ENCODE measurements at places on chromosomes 6 and 20.

DNA sequence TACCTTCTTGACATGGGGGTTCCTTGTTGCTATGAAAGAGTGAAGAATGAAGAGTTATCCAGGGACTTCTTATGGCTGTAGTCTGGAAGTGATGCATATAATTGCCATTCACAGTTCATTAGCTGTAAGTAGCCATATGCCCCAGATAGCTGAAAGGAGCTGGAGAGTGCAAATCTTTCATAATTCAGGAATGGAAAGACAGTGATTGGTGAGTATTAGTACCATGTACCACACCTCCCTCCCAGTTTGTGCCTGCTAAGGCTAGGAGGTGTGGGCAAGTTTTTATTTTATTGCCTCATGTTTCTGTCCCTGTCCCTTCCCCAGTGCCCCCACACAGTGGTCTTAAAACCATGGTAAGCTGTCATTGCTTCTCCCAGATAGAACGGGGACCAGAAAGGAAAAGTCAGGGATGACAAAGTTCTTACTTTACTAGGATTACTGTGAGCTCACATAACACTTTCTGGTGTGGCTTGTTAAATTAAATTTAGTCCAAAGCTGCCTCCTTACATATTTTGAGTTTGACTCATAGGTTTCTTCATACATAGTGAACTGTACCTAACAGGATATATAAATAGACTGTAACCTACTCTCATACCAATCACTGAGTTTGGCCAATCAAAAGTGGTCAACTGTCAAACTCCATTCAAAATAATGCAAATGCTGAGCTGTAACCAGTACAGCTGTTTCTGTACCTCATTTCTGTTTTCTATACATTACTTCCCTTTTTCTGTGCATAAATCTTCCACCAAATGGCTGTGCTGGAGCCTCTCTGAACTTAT, 119.4 kb downstream of the RFPL4B start:
- DNase-seq, result peak; percentile 11

DNA sequence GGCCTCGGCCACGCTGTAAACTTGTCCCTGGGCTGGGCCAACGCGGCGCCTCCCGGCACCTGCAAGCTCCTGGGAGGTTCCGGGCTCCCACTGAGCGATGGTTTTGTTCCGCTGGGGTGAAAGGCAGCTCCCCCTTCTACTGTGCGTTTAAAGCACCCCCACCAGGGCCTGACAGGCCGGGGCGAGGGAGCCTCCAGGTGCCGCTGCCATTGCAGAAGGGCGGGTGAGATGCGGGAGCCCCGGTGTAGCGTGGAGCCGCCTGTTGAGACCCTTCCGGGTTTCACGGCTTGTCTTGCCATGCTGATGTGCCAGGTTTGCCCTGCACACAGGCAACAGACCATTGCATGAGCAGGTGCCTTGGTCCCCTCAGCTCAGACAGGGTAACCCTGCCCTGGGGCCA, 2.9 kb downstream of the COL20A1 start:
- no peak for DNase-seq

DNA sequence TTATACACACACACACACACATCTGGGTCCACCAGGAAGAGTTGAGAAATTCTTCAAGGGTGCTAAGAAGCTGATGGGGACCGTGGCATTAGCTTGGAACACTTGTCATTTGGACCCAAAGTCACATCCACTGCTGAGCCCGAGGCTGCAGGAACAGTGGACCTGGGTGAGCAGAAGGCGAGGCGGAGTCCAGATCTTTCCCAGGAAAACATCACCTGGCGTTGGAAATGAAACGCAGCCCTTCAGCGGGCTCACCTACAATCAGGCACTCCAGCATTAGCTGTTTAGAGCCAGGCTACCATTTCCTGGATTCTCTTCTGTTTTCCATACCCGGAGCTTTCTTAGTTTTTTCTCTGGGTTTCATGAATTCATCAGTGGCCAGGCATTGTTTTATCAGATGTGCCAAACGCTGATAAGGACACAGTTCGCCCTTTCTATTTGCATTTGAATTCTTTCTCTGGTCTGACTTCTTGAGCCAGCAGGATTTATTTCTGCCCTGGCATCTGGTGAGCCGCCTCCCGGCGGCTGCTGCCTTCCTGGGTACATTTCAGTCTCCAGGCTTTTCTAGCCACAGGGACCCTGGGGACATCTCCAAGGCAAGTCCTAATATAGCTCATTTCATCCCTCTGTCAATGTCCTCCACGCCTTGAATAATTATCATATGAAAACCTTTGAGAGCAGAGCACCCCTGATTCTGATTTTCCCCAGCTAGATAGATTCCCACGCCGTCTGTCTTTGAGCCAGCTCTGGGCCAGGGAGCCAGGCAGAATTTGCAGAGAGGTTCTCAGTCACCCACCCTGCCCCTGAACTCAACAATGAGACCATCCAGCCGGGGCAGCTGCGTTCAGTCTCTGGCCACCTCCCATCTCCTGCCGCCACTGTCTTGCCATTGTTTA, 170.9 kb downstream of the TTLL2 start:
- no peak for DNase-seq

DNA sequence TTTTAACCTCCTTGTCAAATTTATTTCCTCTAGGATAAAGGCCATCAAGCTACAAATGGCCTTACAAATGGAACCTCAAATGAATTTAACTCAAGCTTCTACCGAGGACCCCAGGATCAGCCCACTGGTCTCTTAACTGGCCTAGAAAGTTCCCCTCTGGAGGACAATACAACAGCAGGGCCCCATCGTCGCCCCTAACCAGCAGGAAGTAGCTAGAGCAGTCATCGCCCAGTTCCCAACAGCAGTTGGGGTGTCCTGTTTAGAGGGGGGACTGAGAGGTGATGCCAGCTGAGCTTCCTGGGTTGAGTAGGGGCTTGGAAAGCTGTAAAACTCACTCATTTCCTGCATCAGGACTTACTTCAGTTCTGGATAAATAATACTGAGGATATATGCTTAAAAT, 25.6 kb downstream of the CEP85L start:
- no peak for DNase-seq

GRCh38 chr6:53335224-53335994, 13.3 kb downstream of the ELOVL5 start:
- DNase-seq, result no peak

- DNase-seq, result no peak
Measured at GRCh38 chr6:122412001-122412400, 12.5 kb downstream of the HSF2 start.

GRCh38 chr20:12331236-12331635, 413.5 kb downstream of the BTBD3 start:
- no peak for DNase-seq

DNA sequence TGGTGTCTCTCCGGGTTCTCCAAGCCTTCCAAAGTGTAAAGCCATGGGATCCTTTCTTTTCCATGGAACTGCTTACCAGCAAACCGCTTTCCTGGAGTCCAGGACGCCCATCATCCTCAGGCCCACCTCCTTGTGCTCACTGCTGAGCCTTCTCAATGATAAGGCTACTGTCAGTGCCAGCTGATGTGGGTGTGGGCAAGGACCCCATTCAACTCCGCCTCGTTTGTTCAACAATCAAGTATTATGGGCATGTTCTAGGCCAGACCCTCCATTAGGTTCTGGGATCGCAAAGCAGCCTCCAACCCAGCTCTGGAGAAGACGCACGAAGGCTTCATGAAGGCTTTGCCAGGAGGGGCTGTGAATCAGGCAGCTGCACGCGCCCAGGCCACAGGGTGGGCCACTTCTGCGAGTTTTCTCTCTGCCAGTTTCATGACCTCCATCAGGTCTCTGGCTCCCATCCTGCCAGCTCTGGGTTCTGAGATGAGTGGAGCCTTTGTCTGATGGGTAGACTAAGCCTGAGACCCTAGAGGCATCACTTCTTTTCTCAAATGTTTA, 177.1 kb downstream of the MRPL14 start:
- no peak for DNase-seq

GRCh38 chr6:166056637-166057036, 111.0 kb downstream of the TBXT start:
- no peak for DNase-seq

- peak; percentile 88 for DNase-seq
Measured at GRCh38 chr6:108565091-108565766, 4.5 kb downstream of the FOXO3 start.

GRCh38 chr6:31368461-31368860, 11.5 kb upstream of the HLA-B start:
- no peak for DNase-seq

- no peak for DNase-seq
Measured at GRCh38 chr20:14761903-14762302, 424.5 kb upstream of the FLRT3 start.

GRCh38 chr20:58199469-58199868, 29.0 kb downstream of the ANKRD60 start:
- DNase-seq, result no peak

GRCh38 chr6:12814015-12814414, 97.4 kb downstream of the PHACTR1 start:
- DNase-seq, result no peak

DNA sequence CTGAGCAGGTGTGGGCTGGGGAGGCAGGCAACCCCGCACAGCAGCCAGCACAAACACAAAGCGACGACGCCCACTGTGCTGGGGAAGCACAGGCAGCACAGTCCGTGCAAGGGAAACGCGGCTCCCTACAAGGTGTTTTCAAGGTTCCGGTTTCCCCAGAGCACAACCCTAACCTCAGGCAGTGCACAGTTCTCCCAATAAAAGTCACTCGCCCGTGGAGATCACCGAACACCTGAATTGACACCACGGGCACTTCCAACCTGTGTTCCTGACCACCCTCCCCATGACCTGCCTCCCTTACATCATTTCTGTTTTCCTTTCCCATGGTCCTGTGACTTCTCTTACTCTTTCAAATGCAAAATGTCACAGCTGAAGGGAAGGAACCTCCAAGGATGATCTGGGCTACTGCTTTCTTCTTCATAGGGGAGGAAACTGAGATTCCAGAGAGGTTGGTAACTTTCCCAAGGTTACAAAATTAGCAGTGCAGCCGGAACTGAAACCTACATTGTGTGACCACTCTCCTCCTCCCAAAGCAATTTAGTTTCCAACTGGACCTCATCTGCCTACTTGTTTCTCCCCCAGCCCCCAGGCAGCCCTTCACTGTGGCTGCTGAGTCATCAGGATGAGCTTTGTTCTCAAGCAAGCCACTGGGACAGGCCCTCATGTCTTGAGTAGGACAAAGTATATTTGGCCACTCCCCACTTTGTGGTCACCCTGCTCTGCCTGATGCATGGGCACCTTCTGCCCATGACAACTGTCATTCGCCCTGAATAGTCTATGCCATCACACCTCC, 125.3 kb downstream of the ATXN1 start:
- peak; percentile 60 for DNase-seq

- no peak for DNase-seq
Measured at GRCh38 chr20:46826343-46826984, 68.2 kb upstream of the EYA2 start.

- DNase-seq, result no peak
Measured at GRCh38 chr6:150765067-150765764, 100.3 kb upstream of the MTHFD1L start.

- no peak for DNase-seq
Measured at GRCh38 chr6:53585208-53585900, 40.5 kb upstream of the GCLC start.

DNA sequence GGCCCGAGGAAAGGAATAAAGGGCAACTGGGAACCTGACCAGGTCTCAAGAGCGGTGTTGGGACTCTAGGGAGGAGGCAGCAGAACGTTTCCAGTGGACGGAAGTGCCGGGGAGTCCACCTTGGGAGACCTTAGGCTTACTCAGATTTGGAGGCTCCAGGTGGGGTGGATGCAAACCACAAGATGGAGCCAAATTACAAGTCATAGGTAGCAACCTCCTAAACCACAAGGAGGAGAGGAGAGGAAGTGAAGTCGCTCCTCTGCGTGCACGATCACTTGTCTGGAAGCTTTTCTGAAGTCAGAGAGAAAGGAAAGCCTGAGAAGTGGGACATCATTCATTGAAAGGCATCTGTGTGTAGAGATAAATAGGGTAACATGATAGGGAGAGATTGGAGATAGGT, 9.3 kb downstream of the HLA-DOA start:
- peak; percentile 55 for DNase-seq

DNA sequence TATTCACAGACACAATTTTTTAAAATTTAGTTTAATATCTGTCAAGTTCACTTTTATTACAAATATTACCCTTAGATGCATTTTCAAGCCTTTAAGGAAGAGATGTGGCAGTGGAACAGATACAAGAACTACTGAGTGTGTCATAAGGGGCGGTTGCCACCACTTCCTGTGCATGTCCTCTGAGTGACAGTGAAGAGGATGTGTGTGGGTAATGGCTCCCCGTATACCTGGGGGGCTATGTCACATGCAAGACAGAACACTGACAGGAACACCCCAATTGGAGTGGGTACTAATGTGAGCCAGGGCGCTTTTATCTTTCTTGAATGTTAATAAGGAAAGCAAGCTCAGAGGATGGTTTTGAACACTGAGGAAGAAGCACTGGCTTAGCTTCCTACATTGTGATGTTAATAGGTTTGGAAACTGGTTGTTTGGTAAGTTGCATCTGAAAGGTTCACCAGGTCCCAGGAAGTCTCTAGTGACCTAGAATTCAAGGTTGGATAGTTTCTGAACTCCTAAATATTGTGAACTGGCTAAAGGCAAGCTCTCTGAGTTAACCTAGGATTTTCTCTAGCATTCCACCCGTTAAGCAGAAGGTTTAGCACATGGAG, 83.4 kb upstream of the ASF1A start:
- DNase-seq, result peak; percentile 66

DNA sequence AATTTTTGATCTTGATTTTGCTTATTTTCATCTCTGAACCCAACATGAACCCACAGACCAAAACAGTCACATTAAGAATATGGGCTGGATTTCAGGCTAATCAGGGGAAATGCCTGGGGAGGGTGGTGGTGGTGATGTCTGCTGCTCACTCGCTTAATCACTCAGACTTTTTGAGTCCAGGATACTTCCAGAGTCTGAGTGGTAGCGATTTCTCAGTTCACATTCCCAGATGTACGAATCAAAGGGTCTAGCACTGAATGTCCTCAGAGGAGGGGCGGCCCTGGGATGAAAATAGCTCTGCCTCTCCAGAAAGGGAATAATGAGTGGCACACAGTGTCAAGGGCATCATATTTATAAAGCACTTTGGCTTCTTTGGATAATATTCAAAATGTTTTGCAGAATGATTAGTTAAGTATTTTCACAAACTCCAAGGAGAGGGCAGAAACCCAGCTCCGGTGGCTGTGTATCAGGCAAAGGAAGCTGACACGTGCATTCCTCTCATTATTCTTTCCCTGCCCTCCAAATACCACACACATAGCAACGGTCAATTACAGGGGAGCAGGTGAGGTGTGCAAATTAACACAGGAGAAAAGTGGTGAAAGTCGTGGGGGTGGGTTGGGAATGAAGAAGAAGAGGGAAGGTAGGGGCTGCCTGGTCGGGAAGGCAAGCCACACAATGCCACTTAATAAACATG, 345.2 kb upstream of the RSPO3 start:
- DNase-seq, result no peak

DNA sequence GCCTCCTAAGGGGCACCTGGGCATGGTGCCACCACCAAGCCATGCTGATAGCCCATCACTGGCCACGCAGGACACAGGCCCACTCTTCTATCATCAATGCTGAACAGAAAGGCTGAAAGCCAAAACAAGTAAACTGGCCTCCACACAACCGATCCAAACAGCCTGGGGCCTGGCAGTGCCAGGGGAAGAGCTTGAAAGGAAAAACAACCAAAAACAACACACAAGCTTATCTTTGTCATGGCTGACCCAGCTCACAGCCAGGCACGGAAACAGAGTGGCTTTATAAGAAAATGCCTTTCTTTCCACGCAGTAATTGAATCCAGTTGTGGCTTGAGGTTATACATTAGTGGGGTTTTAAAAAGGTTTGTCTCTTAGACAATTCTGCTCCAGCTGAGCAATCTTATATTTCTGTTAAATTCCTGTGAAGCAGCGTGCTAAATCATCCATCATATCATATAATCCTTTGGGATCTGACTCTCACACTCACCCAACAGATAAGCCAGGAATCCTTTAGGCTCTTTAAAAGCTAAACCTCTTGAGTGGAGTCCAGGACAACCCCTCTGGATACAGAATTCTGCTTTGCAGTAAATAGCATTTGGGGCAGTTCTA, 65.4 kb upstream of the SLC22A16 start:
- no peak for DNase-seq

Data from KBM-7 (cell line).